Natural killer cell treated with Interleukin-12 subunit alpha and Interleukin-12 subunit beta and Interleukin-15 and Interleukin-18, amount 100 ng/mL, for 72 hours (primary cell): ENCODE measurements at places on chromosomes 3 and 15. TPM values are rescaled to one million over a fixed set of nuclear protein-coding genes. Genes with fewer than 3 reads are reported as not detected.

Gene SIN3A
- 93.5 TPM for total RNA-seq

Gene NAALADL2
- total RNA-seq, result not detected

Gene RARRES1
- not detected for total RNA-seq

Gene TERC
- total RNA-seq, result not detected

Gene UNC13C
- not detected for total RNA-seq

Gene KCNMB2
- not detected for total RNA-seq

Gene TP63
- total RNA-seq, result not detected

Gene CPEB1
- total RNA-seq, result 0.21 TPM

Gene GOLGA8T
- 2.3 TPM for total RNA-seq

Gene CLSTN2
- not detected for total RNA-seq

Gene CNBP
- 268 TPM for total RNA-seq

Gene KLHL40
- total RNA-seq, result not detected

Gene MASP1
- not detected for total RNA-seq

Gene CACNA2D3
- total RNA-seq, result not detected

Gene SLC12A1
- not detected for total RNA-seq

Gene TGFBR2
- 37.3 TPM for total RNA-seq

Gene CYP1A2
- not detected for total RNA-seq

Gene GATA2
- 72.7 TPM for total RNA-seq

Gene NR2F2
- not detected for total RNA-seq

Gene EPB42
- total RNA-seq, result not detected

Gene PEAK1
- total RNA-seq, result 38.0 TPM

Gene MTMR10
- total RNA-seq, result 19.1 TPM

Gene CHRM5
- total RNA-seq, result not detected

Gene GP9
- total RNA-seq, result not detected

Gene CADM2
- not detected for total RNA-seq

Gene CLDN1
- total RNA-seq, result not detected

Gene PATL2
- 19.1 TPM for total RNA-seq

Gene WDR93
- not detected for total RNA-seq
